Stimulated activated CD4-positive, alpha-beta T cell treated with anti-CD3 and anti-CD28 coated beads, Interleukin-12 subunit alpha, Interleukin-12 subunit beta, amount 100 ng/mL, for 4 hours (primary cell): ENCODE measurements at places on chromosomes 3 and 15.

GRCh38 chr3:123226549-123226948 lies 24.8 kb downstream of the SEC22A start:
- no peak for DNase-seq

GRCh38 chr15:69795601-69796000 lies 302.1 kb downstream of the TLE3 start:
- no peak for DNase-seq

GRCh38 chr15:96767703-96768434 lies 437.4 kb downstream of the NR2F2 start:
- DNase-seq, result no peak

DNA sequence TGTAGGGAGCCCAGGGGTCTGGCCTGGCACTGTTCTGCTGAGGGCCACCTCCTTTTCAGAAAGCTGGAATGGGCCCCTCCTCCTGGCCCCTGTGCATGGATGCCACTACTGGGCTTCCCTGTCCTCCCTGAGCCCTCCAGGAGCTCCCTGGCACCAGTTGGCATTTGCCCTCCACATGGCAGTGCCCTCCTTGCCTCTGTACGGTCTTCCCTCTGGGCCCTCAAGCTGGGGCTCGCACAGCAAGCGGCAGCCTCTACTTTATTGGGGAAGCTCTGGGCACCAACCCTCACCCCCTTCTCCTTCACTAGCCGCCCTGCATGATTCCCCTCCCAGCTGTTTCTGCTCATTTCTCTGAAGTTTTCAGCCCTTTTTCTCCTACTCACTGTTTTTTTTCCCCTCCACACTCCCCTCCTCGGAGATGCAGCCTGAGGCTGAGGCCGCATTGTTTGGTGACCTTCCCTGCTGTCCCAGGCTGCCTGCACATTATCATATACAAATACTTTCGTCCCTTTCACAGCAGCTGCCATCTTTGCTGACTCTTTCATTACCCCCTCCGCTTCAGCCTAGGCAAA lies 127.3 kb downstream of the EEFSEC start:
- DNase-seq, result no peak

DNA sequence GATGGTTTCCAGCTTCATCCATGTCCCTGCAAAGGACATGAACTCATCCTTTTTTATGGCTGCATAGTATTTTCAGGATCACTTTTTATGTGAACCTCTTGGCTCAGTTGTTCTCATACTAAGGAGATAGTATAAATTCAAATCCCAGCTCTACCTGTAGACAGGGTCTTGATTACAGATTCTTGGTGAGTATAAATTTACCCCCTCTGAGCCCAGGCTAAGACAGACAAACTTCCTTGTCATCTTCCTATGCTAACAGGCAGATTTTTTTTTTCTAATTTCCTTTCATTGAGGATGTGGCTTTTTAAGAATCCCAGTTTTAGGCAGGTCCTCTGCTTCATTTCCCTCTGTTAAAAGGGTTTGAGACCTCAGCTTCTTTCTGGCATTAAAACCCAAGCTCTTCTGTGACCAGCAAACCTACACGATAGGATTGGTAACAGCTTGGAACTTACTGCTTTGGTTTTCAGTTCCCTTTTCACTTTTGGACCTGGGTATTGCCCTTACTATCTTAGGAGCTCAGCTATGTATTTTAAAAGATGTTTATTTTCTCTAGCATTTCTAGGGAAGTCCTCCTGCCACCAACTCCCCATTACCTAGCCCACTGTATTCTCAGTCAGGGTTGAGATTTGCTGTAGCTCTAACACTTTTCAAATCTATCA lies 72.5 kb downstream of the VPS8 start:
- no peak for DNase-seq

DNA sequence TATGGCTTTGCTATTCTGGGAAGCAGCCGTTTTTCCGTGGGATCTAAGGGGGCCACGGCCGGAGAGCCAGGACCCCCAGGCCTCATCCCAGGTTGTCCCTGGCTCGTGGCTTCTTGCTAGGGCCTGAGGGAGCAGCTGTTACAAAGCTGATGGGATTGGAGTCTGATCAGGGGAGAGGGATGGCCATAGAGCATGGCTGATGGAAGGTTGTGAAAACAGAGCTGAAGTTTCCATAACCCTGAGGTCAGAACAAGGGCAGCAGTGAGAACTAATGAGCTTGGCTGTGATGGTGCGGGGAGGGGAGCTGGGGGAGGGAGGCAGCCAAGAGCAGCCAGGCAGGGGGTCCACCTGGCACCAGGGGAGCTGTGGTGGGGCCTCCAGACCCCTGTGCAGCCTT lies 63.0 kb downstream of the LINGO1 start:
- no peak for DNase-seq

GRCh38 chr3:177357352-177358090 lies 160.2 kb upstream of the TBL1XR1 start:
- DNase-seq, result no peak

DNA sequence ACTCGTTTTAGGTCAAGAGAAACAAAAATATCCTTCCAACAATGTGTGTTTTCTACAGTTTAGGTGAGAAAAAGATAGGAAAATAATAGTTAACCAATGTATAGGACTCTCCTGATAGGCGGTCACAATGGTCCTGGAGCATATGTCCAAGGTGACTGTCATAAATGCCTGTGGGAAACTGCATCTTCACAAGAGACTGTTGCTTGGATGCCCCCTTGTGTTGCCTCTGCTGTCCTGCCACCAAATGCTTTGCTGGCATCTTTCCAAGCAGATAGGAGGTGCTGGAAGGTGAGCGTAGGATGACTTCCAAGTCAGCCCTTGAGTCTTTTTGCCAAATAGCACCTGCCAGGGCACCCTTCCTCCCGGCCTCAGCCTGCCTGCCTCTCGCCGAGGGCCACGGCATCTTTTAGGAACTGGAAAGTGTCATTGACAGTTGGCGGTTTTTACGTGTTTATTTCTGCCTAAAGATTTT lies 24.1 kb upstream of the SACM1L start:
- DNase-seq, result no peak

GRCh38 chr3:182349051-182349450 lies 444.3 kb upstream of the ATP11B start:
- DNase-seq, result no peak

DNA sequence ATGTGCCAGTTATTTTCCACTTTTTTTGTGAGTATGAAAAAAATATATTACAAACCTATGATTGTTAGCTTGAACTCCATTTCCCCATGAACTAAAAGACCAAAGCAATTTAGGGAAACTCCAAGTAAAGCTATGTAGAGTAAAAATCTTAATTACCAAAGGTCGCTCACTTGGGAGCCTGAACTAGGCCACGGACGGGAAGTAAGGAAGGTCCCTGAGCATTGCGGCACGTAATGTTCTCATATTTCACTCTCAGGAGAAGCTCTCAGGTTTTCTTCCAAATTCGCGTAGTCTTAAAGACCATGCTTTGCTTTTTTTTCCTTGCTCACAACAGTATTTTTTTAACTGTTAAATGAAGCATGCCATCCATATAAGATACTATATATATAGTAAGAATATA lies 215.3 kb upstream of the RARB start:
- DNase-seq, result no peak

DNA sequence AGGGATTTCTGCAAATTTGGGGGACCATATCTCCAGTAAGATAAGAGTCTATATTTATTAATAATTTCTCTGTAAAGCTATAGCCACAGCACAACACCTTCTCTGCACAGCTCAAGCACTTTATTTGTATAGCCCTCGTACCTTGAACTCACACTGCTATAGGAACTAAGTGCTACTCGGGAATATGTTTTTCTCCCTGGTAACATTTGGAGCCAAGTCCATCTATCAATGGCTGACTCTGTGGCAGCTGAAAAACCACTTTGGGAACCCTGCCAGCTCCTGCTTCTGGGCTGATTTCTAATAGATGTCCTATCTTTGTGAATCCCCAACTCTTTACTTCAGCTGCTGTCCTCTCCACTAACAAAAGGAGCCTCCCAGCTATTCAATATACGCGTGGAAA lies 298.5 kb downstream of the GBE1 start:
- no peak for DNase-seq

- DNase-seq, result no peak
Observed at GRCh38 chr3:111892070-111892469, 33.0 kb downstream of the PHLDB2 start.

- no peak for DNase-seq
Observed at GRCh38 chr3:154188846-154189245, 67.7 kb downstream of the ARHGEF26 start.

DNA sequence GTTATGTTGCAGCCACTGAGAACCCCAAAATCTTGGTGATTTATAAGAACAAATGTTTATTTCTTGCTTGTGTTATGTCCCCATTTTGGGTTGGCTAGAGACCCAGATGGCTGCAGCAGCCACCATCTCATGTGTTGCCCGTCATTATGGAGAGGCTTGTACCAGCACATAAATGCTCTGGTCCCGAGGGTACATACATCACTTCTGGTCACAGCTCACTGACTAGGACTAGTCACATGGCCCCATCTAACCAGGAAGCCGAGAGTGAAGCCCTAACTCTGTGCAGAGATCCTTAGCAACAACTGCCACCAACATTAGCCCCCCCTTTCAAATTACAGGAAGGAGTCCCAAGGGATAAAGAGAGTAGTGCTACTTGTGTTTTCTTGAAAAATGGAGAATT lies 25.5 kb upstream of the HACD2 start:
- no peak for DNase-seq

GRCh38 chr3:74351213-74351612 lies 263.2 kb downstream of the CNTN3 start:
- no peak for DNase-seq

- no peak for DNase-seq
Observed at GRCh38 chr15:40340038-40340739, 550 bp downstream of the CCDC9B start.

- no peak for DNase-seq
Observed at GRCh38 chr15:88023914-88024313, 232.6 kb downstream of the NTRK3 start.

GRCh38 chr3:123392871-123393620 lies 55.8 kb downstream of the ADCY5 start:
- DNase-seq, result no peak

GRCh38 chr3:71195492-71195891 lies 388.0 kb downstream of the FOXP1 start:
- DNase-seq, result no peak

- no peak for DNase-seq
Observed at GRCh38 chr3:27637346-27637995, 84.7 kb downstream of the EOMES start.

- no peak for DNase-seq
Observed at GRCh38 chr3:4071481-4072184, 231.5 kb upstream of the SETMAR start.

DNA sequence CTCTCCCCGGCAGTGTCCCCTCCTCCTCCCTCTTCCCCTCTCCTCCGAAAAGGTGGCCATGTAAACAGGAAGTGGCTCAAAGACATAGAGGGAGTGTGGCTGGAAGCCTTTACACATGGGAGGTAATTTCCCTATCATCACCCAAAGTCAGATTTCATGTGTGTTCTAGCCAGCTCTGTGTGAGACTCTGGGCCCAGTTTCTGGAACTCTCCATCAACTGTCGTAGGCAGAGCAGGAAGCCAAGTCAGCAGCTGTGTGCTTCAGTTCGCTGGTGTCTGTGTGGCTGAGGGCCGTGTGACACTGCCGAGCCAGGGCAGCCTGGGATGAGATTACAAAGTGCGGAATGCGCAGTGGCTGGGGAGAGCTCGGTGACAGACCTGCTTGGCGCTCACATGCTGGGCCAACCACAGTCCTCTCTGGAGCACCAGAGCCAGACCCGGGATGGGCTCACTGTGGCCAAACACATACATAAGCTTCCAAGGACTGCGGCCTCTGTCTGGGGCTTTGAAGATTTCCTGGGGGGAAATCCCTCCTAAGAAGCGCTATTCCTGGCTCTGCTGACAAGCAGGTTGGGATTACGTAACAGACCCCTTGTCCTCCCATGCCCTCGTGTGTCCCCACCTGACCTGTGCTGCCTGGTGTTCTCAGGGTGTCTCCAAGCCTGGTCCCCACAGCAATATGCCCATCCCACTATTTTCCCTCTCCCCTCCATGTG lies 50.7 kb downstream of the UMPS start:
- no peak for DNase-seq

DNA sequence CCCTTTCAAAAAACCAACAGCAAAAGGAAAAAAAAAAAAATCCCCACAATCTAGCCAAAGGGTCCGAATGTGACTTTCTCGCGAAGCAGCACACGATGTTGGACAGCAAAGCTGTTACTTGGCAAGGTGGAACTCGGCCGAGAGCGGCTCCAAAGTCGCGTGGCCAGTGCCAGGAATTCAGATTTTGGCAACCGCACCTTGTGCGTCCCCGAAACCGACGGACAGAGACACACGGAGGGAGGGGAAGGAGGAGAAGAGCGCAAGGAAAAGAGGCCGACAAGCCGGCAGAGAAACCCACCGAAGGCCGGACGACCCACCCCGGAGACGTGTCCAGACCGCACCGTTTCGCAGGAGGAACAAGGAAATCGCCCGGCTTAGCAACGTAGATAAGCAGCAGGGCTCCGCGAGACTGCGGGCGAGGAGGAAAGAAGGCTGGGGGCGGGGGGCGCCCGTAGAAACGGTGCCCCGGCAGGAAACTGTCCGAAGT lies 517.3 kb downstream of the MECOM start:
- DNase-seq, result peak; percentile 2

DNA sequence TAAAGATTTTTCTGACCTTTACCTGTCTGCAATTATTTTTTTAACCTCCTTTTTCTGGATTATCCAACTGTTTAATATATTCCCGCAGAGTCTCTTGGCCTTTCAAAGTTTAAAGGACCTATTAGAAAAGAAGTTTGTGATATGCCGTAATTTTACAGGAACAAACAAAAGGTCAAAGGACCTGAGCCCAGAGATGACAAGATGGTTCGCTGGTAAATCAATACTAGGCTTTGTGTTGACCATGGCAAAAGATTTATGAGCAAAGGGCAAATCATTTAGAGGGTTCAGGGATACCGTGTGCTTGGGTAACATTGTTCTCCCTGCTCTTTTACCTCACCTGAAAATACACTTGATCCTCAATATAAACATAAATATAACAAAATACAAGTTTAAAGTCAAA lies 923.5 kb downstream of the ROBO1 start:
- no peak for DNase-seq

DNA sequence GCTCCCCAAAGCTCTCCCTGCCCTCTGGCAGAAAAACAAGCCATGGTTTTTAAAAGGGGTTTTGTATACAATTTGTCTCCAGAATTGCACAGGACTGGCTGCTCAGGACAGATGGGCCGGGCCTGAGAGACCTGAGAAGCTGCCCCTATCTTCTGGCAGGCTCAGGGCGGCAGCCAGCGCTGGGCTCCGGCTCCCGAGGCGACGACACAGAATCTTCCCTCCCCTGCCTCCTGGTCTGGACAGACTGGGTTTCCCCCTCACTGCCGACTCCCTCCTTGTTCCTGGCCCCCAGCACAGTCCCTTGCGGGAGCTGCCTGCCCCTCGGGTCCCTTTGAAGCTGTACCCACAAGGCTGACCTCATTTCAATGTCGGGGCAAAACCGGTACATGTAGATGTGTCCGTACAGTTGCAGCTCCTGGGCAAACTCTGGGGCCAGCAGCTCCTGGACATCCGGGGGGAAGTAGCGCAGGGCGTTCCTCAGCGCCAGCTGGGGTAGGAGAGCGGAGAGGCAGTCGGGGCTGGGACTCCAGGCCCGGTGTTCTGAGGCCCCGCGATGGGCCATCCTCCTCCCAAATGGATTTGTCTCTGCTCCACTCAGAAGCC lies 7.2 kb downstream of the UROC1 start:
- no peak for DNase-seq

- peak; percentile 2 for DNase-seq
Observed at GRCh38 chr3:146577662-146578061, 27.5 kb downstream of the PLSCR5 start.

- DNase-seq, result no peak
Observed at GRCh38 chr3:139718415-139718814, 40.6 kb upstream of the NMNAT3 start.

GRCh38 chr3:177679568-177680471 lies 482.5 kb upstream of the TBL1XR1 start:
- peak; percentile 4 for DNase-seq

- no peak for DNase-seq
Observed at GRCh38 chr3:122484985-122485384, 29.8 kb downstream of the KPNA1 start.
